CD4-positive, alpha-beta T cell (primary cell): ENCODE measurements at places on chromosomes 6 and 20. TPM values are rescaled to one million over a fixed set of nuclear protein-coding genes. Genes with fewer than 3 reads are reported as not detected.

Gene SYNGAP1
- total RNA-seq: 63.8 TPM

Gene XKR7
- not detected for total RNA-seq

- no peak for DNase-seq
Measured at GRCh38 chr6:162421004-162421403, 306.6 kb downstream of the PRKN start.

GRCh38 chr6:21123507-21124436 is 469.8 kb upstream of the SOX4 start:
- no peak for DNase-seq

GRCh38 chr6:142331075-142331551 is 29.3 kb downstream of the ADGRG6 start:
- peak; percentile 28 for DNase-seq

DNA sequence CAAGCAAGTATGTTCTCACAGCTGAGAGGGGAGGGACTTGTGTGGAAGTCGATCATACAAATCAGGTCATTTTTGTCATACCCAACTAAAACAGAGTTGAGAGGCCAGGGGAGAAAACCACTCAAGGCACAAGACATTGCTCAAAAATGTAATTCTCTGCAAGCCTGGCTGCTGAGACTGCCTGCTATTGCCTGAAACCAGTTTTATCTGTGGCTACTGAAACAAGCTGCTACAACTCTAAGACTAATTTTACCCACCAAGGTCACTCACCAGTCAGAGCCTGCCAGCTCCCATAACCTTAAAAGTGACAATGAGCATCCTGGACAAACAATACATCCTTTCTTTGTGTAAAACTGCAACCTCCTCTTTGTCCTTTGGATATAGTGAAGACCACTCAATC is 54.1 kb upstream of the CST7 start:
- no peak for DNase-seq

GRCh38 chr6:71079677-71080076 is 122.8 kb upstream of the B3GAT2 start:
- no peak for DNase-seq
